Activated CD4-positive, alpha-beta T cell treated with anti-CD3 and anti-CD28 coated beads, Interleukin-2, amount 50 U/mL, for 24 hours (primary cell): ENCODE measurements at places on chromosomes 3 and 15.

GRCh38 chr3:69081583-69082262 is 1.6 kb upstream of the UBA3 start:
- no peak for DNase-seq

GRCh38 chr3:124935264-124935663 is 713 bp upstream of the MUC13 start:
- DNase-seq, result no peak

DNA sequence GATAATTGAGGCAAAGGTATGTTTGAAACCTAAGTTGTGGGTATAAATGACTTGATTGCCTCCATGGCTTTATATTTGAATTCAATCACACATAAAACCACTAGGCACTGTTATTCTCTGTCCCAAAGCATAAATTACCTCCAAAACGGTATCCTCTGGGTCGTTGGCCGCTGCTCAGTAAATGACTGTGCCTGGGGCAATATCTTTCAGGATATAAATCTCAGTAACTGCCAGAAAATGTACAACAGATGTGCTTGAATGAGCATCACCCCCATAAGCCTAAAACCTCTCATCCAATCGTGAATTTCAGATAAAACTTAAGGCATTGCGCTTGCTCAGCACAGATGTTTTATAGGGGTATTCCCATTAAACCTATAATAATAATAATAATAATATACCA is 19.0 kb upstream of the C3orf49 start:
- no peak for DNase-seq

GRCh38 chr15:95300958-95301357 is 1029.5 kb upstream of the NR2F2 start:
- DNase-seq, result no peak

- DNase-seq, result no peak
Measured at GRCh38 chr3:118772547-118773011, 262.1 kb downstream of the IGSF11 start.

- DNase-seq, result no peak
Measured at GRCh38 chr3:188244395-188244861, 90.5 kb downstream of the LPP start.

DNA sequence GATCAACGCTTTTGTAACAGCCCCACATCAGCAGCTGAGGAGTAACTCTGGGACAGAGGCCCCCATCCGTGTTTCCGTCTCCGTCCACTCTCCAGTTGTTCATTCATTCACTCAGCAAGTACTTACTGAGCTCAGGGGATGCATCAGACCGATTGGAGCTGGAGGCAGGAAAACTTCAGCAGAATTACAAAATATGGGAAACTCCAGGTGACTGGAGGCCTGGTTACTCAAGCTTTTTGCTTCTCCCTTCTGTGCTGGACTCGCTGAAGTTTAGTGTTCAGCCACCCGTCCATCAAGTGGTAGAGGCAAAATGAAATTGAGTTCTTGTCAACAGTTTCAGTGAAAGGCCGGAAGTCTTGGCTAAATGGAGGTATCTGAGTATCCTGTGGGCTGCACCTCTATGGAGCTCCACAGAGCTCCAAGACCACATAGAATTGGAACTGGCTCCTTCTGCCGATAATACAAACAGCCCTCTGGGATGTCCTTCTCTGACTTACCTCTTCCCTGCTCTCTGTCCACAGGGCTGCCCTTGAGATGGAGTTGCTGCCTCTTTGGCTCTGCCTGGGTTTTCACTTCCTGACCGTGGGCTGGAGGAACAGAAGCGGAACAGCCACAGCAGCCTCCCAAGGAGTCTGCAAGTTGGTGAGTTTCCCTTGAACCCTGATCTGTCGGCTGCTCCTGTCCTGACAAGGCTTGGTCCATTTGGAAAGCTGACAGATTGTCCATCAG is 14.7 kb downstream of the NRROS start:
- DNase-seq, result no peak

DNA sequence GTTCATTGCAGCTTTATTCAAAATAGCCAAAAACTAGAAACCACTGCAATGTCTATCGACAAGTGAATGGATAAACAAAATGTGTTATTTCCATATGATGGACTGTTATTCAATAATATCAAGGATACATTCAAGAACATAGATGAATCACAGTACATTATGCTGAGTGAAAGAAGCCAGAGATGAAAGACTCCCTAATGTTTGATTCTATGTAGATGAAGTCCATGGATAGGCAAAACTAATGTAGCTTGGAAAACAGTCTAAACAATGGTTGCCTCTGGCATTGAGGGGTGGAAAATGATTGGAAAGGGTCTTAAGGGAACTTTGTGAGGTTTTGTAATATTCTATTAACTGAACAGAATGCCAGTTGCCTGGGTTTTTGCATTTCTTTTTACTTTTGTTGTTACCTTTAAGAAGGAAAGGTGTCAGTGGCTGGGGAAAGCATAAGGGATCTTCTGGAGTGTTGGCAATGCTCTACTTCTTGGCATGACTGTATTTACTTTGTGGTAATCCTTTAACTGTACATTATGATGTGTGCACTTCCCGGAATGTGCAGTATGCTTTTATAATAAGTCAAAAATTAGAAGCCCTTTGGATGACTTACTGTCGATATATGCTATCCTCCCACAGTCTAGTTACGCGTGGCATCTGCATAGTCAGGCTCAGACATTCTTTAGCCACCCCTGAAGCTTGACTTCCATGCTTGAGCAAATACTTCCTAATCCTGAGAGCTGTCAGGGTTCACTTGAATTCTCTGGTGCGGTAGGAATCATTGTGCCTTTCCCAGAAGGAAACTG is 20.5 kb upstream of the ATP10A start:
- DNase-seq, result no peak

GRCh38 chr3:52481819-52482521 is 13.2 kb upstream of the STAB1 start:
- DNase-seq, result no peak

DNA sequence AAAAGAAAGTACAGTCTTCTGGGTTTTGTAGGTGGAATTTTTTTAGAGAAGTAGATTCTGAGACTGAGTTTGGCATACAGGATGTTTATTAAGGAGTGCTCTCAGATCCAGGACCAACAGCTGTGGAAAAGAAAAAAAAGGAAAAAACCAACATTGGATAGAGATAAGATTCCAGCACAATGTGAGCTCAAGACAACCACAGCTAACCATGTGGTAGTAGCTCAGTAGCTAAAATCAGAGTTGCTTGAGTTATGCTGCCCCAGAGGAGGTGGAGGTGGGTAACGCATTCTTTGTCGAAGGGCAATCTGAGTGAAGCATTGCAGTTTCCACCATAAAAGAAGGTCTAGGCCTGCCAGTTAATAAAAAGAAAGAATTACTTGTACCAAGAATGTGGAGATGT is 904.3 kb downstream of the NSUN3 start:
- DNase-seq, result no peak

DNA sequence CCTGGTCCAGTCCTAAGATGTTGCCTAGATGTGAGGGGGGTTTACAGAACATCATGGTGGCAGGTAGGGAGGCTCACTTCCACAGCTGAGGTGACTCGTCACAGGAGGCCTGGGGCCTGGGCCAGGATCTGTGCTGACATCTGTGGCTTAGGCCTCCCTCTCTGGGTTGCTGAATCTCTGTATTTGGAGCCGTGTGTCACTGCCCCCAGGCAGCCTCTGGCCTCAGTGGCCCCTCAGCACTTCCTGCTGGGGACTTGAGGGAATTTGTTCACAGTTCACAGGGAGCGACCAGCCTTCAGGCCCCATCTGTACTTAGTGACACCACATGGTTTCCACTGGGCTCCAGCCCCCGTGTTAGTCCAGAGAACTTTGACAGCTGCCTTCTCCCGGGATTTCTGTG is 41.7 kb upstream of the ADAMTSL3 start:
- DNase-seq, result no peak

GRCh38 chr3:149004622-149005021 is 13.3 kb downstream of the GYG1 start:
- no peak for DNase-seq

- no peak for DNase-seq
Measured at GRCh38 chr3:69784954-69785514, 45.8 kb downstream of the MITF start.

GRCh38 chr3:96209699-96210098 is 604.7 kb upstream of the EPHA6 start:
- DNase-seq, result no peak

- DNase-seq, result no peak
Measured at GRCh38 chr3:144894576-144894975, 923.0 kb downstream of the DIPK2A start.

DNA sequence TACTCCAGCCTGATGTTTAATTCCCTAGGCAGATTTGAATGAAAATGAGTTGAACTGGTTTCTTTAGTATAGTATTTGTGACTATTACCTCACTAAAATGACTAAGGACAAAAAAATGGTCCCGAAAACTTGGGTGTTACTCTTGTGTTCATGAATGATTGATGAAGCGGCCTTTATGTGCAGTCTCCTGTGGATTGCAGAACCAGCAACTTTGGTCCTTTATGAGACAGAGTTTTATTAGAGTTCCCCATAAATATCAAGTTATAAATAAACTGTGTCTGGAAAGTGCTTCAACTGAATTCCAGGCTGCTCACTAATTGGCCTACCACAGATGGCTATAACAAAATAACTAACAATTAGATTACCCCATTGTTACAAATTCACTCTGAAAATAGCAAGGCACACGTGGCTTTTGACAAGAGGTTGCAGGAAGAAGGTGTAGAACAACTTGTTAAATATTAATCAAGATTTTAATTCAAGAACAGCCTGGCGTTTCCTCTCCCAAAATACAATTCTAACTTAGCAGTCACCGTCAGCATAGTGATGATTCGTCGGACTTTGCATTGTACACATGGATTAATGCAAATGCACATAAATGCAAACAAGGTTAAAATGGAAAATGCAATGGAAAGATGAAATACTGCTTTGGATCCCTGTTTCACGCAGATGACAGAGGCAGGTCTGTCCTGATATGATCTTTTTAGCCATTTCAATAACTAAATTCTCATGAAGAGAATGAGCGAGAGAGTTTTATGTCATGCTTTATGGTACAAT is 567.3 kb upstream of the ZNF717 start:
- DNase-seq, result no peak

DNA sequence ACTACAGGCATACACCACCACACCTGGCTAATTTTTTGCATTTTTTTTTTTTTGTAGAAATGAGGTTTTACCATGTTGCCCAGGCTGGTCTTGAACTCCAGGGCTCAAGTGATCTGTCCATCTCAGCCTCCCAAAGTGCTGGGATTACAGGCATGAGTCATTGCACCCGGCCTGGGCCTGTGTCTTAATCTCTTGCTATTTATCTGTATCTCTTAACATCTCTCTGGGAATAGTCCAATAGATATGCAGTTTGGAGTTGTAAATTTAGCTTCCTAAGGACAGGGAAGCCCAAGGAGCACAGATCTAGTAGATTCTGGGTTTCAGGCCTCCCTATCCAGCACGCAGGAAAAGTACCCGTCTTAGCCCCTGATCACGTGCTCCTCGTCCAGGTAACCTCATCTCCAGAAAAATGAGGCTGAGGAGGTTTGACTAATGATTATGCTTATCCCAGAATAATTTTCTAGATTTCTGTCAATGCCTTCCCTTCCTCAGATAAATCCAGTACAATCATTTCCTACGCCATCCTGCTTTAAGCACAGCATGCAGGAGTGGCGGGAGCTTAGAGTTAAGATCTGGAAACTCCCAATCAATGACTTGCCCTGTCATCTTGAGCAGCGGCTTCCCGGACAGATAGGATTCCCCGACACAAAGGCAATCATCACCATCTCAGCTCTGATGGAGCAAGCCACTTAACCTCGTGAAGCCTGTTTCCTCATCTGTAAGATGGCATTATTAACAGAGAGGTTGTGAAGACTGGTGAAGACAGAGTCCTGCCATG is 12.3 kb upstream of the CTDSPL start:
- no peak for DNase-seq

GRCh38 chr3:186577521-186577920 is 7.0 kb downstream of the DNAJB11 start:
- no peak for DNase-seq

GRCh38 chr3:76474632-76475031 is 565.3 kb upstream of the ROBO2 start:
- DNase-seq, result no peak

DNA sequence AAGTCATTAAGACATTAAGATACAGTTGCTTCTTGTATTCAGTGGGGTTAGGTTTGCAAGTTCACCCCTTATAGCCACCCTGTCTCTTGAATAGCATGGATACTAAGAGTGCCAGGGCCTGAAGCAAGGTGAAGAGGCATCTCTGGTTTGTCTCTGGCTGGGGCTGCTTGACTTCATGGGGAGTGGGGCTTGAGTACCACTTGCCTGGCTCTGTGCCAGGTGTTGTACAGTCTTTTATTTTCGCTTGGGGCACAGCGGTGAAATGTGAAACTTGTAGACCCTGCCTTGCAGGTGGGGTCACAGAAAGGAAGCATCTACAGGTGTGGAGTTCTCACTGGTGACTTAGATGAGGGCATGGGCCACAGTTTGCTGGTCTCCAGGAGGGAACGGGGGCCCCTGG is 152.1 kb downstream of the PDE8A start:
- DNase-seq, result no peak

DNA sequence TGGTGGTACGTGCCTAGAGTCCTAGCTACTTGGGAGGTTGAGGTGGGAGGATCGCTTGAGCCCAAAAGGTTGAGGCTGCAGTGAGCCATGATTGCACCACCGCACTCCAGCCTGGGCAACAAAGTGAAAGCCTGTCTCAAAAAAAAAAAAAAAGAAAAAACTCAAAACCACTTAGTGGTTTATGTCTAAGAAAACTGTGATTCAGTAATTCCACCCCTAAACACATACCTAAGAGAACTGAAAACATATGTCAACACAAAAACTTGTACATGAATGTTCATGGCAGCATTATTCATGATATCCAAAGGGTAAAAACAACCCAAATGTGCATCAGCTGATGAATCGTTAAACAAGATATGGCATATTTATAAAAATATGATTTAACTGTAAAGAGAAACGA is 14.3 kb downstream of the SPG21 start:
- DNase-seq, result no peak

GRCh38 chr15:73308305-73308704 is 60.5 kb downstream of the HCN4 start:
- no peak for DNase-seq

DNA sequence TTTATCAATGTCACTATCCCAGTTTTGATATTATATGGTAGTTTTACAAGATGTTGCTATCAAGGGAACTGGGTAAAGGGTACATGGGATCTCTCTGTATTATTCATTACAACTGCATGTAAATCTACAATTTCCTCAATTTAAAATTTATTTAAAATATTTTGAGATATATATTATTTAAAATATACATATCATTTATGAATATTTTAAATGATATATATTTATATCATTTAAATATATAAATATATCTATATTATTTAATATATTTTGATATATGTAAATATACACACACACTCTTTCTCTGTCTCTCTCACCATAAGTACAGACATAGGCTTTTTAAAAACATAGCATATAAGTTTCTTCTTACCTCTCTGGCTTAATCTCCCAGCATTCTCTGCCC is 104.7 kb downstream of the TP63 start:
- DNase-seq, result no peak

GRCh38 chr3:120622870-120623726 is 27.0 kb downstream of the NDUFB4 start:
- no peak for DNase-seq
